ENCODE measurements at places on chromosomes 7 and 10.
A peak's percentile ranks its signal among the peaks of the same experiment; 100 is the strongest.

DNA sequence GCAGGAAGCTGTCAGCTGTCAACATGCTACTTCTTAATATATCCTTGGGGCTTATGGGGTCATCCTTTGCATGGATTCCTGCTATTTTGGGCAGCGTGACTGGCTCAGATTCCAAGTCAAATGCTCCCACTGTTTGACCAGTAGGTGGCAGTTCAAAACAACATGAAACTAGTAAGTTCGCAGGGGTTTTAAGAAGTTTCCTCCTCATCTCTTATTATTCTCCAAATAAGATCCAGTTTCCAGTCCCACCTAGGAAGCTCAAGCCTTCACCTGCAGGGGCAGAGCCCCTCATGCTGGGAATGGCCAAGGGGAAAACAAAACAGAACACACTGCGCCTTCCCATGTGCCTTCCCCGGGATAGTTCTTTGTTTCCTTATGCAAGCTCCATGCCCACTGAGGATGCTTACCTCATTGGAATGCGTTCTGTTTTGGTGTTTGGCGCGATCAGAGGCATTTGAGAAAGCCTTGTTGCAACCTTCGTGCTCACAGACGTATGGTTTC, 259.8 kb downstream of the GLI3 start:
- peak; percentile 27 for DNase-seq

GRCh38 chr10:122648599-122649428, 50.8 kb downstream of the C10orf120 start:
- peak; percentile 33 for DNase-seq

DNA sequence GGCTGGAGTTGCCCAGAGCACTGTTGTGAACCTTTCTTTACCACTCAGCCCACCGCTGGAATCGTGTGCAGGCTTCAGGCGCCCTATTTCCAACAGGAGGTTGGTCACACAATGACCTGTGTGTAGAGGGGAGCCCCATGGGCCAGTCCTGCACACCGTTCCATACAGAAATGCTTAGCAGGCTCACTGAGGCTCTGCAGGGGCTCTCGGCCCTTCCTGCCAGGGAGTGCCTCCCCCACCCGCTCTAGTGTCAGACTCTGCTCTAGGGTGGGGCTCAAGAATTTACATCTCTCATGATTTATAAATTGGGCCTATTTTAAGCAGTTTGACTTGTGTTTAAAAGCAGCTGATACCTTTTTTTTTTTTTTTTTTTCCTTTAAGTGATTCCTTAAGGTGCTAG, 42.0 kb downstream of the SHH start:
- no peak for DNase-seq

GRCh38 chr10:18098201-18098600, 42.0 kb upstream of the CACNB2 start:
- no peak for DNase-seq

GRCh38 chr7:29199776-29200175, 5.2 kb downstream of the CHN2 start:
- DNase-seq, result peak; percentile 62

DNA sequence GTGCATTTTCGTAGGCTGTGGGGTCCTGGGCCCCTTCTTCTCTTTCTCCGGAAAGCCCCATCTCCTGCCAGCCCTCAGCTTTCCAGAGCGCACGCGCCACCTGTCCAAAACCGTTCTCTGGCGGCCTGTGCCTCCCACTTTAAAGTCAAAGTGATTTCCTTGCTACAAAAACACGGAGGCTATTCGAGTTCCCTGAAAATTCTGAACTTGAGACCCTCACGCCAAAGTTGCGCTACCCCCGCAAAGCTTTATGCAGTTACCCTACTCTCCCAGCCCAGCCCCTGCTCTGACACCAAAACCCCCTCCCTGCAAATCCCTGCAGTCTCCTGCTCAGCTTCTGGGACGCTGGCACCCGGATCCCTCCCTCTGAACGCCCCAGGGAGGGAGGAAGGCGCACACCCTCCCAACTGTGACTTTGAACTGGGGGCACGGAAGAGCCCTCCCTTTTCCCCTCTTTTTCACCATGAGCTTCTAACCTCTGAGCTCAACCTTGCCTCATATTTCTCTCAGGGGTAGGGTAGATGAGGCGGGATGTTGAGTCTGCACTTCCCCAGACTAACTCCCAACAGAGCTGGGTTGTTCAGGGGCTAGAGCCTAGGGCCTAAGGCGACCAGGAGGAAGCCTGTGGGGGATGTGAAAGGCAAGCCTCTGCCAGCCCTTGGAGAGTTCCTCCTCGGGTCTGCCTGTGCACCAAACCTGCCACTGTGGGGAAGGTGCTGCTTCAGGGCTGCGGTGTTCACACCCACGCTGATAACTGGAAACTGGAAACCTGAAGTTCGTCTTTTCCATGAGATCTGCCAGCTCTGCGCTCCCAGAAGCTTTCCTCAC, 2.7 kb upstream of the PAX4 start:
- peak; percentile 94 for DNase-seq

DNA sequence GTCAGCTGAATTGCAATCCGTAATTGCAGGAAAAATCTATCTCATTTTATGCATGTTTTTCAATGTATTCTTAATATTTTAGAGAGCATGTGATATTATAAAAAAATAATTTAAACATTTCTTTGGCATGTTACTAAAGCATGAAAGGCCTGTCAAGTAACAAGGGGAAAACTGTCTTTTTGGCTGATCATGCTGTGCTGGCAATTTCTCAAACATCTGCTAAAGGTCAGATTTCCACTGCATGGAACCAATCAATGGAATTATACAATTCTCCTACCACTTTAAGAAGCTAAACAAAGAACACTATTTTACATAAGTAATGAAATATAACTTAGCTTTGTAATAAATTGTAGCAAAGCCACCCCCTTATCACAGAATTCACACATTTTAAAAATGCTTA, 49.4 kb downstream of the JMJD1C start:
- DNase-seq, result peak; percentile 22

- peak; percentile 8 for DNase-seq
These were observed 36.2 kb upstream of the USP6NL start for GRCh38 chr10:11647676-11648075.

DNA sequence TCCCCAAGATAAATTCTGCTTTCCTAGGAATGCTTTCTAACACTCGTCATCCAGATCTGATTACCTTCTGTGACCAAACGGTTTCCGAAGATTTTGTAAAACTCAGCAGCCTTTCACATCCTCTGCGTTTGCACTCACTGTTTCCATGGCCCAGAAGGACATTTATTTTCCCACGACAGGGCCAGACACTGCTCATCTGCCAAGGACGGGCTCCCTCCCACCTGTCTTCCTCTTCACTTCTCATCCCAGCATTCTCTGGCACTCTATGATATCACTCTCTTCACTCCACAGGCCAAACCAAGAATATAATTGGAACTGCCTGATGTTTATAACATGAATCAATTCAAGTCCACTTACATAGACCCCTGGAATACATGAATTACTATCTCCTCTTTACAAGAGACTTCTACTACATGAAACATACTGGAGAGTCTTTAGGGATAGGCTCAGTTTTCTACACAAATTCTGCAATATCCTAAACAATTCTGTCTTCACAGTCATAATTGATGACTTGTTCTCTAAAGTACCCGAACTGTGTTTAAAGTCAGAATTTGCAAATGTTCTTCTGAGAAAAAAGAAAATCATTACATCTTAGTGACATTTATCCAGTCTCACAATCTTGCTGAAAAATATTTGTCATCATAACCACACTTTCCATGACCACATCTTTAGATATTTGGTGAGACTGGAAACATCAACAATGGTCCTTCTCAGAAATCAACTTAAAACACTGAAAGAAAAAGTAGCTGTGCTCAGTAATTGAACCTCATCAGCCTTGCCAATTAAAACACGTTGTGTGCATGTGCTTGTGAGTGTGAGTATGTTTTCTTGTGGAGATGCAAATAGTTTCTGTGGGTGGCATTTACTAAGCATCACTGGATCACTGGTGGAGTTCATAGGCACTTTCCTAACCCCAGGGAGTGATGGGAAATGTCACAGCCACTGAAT, 79.5 kb upstream of the PRSS58 start:
- no peak for DNase-seq

All from NCI-H69 (cell line).